Activated naive CD4-positive, alpha-beta T cell treated with anti-CD3 and anti-CD28 coated beads, Interleukin-2, amount 50 U/mL, for 72 hours (primary cell): ENCODE measurements at places on chromosomes 7 and 10.

GRCh38 chr7:30900053-30900452 lies 11.6 kb upstream of the AQP1 start:
- no peak for DNase-seq

DNA sequence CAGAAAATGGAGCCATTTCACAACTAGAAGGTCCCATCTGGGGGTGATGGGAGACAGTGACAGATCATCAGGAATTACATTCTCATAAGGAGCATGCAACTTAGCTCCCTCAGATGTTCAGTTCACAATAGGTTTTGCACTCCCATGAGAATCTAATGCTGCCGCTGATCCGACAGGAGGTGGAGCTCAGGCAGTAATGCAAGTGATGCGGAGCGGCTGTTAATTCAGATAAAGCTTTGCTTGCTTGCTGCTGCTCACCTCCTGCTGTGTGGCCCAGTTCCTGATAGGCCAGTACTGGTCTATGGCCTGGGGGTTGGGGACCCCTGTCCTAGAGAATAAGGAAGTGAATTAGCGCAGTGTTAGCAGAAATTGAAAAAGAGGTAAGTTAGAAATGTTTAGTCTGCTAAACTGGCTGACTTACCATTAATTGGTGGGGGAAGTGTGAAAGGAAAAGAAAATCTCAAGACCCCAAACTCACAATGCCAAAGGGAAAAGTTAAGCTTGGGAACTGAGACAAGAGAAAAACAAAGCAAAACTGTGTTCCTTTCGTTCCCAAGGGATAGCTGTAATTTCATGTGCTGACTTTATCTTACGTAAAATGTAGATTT lies 76.4 kb downstream of the LYZL2 start:
- no peak for DNase-seq

- no peak for DNase-seq
Measured at GRCh38 chr10:44071479-44071878, 313.4 kb downstream of the CXCL12 start.

- no peak for DNase-seq
Measured at GRCh38 chr10:109126541-109126940, 796.8 kb downstream of the XPNPEP1 start.

GRCh38 chr7:69683002-69683401 lies 84.7 kb downstream of the AUTS2 start:
- DNase-seq = no peak

DNA sequence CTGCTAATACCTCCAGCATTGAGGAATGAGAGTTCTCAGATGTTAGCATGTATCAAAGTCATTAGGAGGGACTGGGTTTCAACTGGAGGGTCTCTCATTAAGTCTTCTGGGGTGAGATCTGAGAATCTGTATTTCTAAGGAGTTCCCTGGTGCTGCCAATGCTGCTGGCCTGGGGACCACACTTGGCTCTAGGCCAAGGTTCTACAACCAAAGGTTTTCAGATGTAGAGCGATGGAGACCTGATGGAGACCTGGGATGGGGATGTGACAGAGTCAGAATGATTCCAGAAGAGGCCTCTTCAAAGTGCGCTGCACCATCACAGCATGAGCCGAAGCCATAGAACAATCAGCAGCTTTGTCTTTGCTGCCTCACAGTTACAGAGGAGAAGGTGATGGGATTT lies 27.2 kb downstream of the ST8SIA6 start:
- DNase-seq = no peak

- no peak for DNase-seq
Measured at GRCh38 chr7:116259871-116260440, 49.6 kb downstream of the TES start.

- DNase-seq = no peak
Measured at GRCh38 chr7:126370038-126370668, 882.6 kb downstream of the GRM8 start.

DNA sequence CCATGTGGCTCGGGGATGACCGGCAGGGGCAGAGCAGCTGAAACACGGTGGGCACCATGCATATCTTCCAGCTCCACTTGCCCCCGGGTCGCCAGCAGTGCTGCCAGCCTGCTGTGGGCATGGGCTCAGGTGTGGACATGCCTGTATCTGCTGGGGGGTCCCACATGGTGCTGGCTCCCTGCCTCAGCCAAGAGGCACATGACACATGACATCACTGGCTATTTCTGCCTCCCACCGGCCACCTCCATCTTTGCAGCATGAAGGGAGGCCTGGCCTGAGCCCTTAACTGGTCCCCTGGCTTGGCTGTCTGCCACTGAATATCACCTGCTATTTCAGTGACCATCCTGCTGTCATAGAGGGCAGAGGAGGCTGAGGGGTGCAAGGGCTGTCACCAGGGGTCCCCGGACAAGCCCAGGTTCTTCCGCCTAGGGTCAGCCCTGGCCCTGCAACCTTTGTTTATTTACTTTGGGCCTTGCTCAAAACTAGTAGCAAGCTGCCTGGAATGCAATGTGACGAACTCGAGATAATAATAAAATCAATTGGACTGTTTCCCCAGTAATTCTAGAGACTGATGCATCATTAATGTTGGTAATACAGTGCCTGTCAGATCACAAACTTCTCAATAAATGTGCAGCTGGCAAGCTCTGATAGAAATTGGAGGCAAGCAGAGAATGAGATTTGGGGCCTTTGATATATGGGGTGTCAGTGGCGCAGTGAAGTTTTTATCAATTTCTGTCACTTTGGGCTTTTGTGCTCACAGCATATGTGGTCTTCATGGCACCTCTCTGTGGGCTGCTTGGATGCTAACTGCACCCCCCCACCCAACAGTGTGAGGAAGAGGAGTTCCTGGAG lies 28.5 kb downstream of the ZMIZ1 start:
- DNase-seq = no peak

DNA sequence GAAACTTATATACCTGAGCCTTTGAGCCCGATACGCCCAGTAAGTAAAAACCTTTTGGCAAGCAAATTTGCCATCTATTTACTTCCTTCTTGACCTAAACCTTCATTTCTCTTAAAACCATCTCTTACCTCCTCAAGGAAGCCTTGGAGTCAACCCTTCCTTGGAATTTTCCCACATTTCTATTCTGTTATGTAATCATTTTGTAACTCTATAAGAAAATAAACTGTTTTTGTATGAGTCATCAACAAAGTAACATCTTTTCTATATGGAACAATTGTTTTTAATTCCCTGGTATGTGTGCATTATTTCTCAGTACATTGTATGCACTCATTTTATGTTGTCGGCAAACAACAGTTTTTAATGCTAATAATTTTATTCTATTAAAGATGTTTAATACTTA lies 162.0 kb downstream of the TEX36 start:
- no peak for DNase-seq

- no peak for DNase-seq
Measured at GRCh38 chr7:23114896-23115295, 9.3 kb downstream of the KLHL7 start.

GRCh38 chr7:90595801-90596670 lies at the start of gene CDK14:
CDK14 (plus strand) TSS chr7:90596321; CDS start chr7:90596628, 307 bp downstream.
- no peak for DNase-seq

DNA sequence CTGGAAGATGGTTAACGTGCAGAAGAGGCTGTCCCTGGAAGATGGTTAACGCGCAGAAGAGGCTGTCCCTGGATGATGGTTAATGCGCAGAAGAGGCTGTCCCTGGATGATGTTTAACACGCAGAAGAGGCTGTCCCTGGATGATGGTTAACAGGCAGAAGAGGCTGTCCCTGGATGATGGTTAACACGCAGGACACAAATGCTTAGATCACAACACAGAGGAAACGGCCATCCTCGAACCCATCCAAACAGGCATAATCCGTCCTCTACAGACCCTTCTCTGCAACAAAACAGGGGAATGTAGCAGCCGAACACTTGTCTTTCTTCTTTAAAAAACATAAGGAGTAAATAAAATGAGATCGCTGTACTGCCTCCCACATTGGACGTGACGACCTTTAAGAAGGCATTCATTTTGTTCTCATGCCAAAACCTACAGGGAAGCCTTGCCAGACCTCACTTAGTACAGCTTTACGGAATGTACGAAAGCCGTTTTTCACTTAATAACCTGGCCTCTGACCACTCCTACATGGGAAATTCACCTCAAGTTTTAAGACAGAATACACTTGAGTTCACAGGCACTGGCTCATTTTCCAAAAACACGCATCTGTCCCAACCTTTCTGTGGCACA lies 245.2 kb downstream of the ZMYND11 start:
- no peak for DNase-seq

DNA sequence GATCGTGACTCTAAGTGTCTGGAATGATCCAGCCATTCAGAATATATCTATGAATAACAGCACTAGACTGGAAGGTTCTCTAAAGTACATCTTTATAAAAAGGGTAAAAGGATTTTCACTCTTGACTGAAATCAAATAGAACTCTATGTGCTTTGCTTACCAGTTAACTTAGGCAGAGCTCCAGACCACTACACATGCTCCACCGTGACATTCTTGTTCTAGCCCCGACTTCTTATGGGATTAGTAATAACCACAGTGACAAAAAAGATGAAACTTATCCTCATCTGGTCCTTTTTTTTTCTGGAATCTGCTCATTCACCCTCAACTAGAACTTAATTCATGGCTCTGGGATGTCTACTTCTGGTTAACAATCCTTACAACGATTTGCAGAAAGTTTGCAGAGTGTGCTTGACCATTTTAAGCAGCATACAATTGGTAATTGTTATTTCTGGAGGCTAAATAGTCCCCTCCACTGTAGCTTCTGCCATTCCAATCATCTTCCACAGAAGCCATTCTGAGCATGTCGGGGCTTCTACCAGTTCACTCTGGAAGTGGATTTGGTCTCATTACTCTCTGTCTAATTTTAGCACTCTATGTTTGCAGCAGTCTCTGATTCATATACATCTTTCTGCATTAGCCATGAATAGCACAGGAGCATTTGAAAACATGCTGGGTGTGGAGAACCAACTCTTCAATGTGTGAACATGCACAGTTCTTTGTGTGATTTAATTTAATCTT lies 163.7 kb upstream of the CDC14C start:
- no peak for DNase-seq

- DNase-seq = no peak
Measured at GRCh38 chr10:17101257-17101909, 28.2 kb downstream of the CUBN start.

DNA sequence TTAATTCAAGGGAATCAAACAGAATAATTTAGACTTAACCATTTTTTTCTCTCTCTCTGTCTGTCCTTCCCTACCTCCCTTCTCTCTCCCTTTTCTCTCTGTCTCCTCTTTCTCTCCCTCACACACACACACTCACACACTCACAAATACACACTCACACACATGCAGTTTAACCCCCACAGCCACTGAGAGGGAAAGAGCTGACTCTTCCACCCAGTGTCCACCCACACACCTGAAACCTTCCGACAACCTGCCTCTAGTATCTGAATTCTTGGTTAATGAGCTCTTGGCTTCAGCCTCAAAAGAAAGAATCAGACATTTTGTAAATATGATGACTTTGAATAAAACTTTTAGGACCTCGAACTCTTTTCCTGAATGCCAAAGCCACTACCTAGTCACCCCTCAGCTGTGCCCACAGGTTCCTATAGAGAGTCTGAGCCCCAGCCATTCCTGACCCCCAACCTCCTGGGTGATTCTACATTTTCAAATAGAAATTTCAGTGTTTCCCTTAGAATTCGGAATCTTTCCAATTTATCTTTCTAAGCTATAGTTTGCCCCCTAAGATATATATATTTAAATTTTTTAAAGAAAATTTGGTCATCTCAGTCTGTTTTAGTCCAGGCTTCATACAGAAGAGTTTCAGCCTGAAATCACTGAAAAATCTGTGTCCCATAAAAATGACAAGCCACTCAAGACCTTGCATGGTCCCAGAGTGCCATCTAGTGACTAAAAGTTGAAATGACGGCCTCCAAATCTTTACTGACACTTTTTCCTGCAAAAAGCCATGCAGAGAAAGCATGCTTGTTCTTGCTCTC lies 202.8 kb downstream of the IPMK start:
- peak; percentile 5 for DNase-seq

GRCh38 chr10:69457771-69458237 lies 6.5 kb downstream of the TSPAN15 start:
- DNase-seq = no peak

GRCh38 chr10:49844775-49845595 lies 82.9 kb upstream of the OGDHL start:
- no peak for DNase-seq

DNA sequence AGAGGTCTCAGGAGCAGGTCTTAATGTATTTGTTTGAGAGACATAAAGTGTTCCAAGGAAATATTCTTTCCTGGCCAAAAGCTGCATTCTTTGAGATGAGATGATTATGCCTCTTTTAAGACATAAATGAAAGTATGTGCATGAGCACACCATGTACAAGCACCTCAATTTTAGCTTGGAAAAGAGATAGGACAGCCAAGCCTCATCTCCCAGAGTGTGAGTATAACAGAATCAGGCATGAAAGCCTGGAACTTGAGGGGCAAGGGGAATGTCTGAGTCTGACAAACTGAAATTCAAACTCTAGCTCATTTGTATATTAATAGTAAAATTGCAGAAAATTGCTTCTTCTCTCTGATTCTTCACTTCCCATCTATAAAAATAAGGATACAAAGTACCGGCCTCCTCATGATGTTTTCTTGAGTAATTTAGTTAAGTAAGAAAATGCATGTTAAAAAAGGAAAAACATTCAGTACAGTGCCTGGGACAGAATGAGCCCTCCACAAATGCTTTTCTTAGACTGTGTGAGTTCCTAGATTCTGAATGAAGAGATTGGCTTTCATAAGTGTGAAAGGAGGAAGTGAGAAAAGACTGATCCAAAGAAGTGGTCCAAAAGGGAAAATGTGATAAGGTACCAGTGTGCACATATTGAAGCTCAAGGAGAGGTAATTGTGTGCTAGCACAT lies 1260.9 kb upstream of the SORCS1 start:
- DNase-seq = no peak

- no peak for DNase-seq
Measured at GRCh38 chr10:4704034-4704545, 121.9 kb upstream of the AKR1E2 start.

GRCh38 chr10:59622320-59623132 lies 87.1 kb downstream of the SLC16A9 start:
- DNase-seq = peak; percentile 39

DNA sequence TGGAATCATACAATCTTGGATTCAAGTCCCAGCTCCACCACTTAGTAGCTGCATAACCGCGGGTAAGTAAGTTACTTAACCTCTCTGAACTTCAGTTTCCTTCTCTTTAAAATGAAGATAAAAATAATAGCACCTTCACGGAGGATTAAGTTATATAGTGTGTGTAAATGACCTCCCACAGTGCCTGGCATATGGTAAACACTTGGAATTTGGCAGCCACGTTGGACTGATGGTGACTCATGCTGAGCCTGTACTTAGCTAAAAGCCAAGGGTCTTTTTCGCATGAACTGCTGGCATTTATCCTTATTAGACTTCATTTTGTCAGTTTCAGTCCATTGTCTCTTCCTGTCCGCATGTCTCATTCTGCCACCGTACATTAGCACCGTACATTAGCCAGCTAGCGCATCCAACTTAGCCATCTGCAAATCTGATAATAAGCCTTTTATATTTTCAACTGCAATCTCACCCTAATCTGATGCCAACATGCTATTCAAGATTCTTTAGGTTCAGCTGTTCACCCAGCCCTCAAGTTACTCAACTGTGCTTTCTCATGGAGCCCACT lies 11.2 kb downstream of the SLC13A4 start:
- no peak for DNase-seq
